ENCODE measurements at places on chromosomes 5 and 9.

GRCh38 chr9:15293804-15294316 lies 13.2 kb downstream of the TTC39B start:
- DNase-seq, result peak; percentile 46

- no peak for DNase-seq
Observed at GRCh38 chr5:134029156-134029555, 24.4 kb upstream of the VDAC1 start.

GRCh38 chr5:56011835-56012234 lies 17.1 kb upstream of the IL6ST start:
- no peak for DNase-seq

DNA sequence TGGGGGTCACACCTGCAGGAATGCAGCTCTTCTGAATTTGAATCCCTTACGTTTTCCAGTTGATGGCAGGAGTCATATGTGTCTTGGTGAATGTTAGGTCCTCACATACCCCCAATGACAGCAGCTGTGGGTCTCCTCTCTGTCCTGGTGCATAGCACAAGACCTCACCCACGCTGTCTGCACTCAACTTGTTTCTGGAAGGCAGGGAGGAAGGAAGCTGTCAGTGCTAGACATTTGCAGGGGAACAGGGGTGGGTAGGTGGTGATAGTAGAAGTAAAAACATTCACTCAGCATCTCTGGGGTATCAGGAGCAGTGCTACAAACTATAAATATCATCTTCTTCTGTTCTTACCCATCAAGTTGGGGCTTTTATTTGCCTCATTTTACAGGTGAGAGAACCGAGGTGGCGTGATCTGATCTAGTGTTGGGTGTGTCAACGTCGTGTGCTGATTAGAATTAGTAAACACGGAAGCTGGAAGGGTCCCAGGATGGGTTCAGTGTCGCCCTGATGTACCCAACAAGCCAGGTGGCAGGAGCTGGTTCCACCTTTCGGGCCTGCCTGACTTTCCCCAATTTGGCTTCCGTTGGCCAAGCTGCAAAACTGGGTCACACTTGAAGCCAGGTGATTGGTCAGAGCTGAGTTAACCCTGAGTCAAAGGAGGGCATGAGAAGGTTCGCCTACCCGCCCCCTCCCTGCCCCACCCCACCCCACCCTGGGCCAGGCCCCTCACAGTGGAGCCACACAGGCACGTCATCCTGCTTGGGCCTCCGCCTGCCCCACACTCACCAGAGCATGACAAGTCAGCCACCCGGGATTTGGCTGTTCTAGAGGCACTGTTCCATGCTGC lies 15.8 kb downstream of the ERGIC1 start:
- DNase-seq, result no peak

- no peak for DNase-seq
Observed at GRCh38 chr9:114472765-114473446, 32.4 kb downstream of the WHRN start.

- DNase-seq, result no peak
Observed at GRCh38 chr5:134637116-134637721, 4.6 kb upstream of the SAR1B start.

DNA sequence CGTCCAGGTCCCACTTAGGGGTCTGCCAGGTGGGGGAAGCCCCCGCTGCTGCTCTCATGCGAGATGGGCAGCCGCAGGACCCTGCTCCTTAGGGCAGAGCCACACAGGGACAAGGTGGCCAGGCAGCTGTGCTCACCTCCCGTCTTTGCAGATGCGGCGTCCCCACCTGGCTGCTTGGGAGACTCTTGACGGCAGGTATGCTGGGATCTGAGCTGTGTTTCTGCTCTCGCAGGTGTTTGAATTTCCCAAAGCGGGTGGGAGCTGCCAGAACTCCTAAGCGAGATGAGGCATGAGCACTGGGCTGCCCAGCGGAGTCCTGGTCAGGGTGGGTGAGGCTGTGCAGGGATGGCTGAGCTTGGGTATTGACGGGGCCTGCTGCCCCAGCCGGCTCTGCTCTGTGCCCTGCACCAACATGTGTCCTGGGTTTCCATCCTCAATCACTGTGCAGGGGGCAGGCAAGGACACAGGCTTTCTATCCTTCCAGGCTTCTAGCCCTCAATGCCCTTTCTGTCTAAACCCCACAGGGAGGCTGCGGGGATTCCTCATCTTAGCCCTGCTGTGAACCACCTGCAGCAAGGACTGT lies 151.4 kb downstream of the ICE1 start:
- DNase-seq, result no peak

- DNase-seq, result no peak
Observed at GRCh38 chr5:53397845-53398244, 82.6 kb upstream of the FST start.

DNA sequence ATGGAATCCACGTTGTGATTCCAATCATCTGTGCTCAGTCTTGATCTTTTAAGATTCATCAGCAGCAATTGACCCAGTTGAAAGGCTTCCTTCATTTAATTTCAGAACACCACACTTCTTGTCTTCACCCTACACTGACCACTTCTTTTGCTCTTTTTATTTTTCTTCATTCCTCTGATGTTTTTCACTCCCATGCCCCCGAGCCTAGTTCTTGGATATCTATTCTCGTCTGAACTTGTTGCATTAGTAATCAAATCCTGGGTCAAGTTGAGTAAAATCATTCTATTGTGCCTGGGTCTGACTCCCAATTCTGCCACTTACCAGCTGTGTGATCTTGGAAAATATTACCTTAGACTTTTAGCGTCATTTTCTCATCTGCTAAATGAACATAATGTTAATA lies 356.5 kb downstream of the CDH12 start:
- DNase-seq, result no peak

DNA sequence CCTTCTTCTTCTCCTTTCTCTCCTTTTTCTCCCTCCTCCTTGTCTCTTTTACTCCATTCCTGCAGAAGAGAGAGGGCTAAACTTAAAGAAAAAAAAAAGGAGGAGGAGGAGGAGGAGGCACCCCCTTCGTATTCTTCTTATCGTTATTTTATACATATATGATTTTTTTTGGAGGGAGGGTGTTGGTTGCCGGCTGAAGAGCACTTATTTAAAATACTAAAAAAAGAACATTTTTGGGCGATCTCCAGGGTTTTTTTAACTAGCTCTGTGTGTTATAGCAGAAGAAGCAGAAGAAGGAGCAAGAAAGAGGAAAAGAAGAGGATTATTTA lies 381 bp downstream of the NR2F1 start:
- no peak for DNase-seq

DNA sequence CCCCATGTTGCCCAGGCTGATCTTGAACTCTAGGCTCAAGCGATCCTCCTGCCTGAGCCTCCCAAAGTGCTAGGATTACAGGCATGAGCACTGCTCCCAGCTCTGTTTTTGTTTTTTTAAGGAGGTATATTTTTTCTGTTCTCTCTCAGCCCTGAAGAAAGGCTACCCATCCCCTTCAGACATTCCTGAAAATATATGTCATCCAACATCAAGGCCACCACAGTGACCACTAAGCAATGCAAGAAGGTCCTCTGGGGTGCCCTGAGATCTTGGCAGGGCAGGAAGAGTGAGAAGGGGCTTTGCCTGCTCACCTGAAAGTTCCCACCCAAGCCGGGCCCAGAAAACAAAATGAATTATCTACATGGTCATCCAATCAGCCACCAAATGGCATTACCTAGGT lies 47.8 kb upstream of the IL17B start:
- no peak for DNase-seq

- DNase-seq, result no peak
Observed at GRCh38 chr5:116370886-116371285, 203.7 kb downstream of the SEMA6A start.

DNA sequence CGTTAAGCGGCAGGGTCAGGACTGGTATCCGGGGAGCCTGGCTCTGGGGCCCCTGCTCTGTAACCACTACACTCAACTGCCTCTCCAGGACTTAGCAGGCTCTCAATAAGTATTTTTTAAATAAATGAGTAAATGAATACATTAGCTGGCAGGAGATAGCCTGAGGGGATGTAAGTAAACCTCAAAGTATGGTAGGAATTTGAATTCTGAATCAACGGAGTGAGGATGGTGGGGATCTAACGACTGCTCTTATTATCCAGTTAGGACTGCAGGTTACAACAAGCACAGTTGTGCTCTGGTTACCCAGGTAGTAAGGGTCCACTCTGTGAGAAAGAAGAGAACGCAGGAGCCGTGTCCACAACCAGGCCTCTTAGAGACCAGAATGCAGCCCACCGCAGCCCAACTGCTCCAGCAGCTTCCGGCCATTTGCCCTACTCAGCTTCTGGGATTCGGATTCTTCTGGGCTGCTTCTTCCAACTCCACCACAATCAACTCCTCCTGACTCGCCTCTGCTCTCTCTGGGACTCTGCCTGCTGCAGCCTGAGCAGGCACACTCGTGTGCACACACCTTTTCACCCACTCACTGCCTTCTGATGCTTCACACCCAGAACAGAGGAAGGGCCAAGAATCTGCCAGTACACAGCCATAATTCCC lies 52.6 kb downstream of the MED27 start:
- no peak for DNase-seq

GRCh38 chr5:173851595-173852243 lies 36.4 kb upstream of the CPEB4 start:
- no peak for DNase-seq

DNA sequence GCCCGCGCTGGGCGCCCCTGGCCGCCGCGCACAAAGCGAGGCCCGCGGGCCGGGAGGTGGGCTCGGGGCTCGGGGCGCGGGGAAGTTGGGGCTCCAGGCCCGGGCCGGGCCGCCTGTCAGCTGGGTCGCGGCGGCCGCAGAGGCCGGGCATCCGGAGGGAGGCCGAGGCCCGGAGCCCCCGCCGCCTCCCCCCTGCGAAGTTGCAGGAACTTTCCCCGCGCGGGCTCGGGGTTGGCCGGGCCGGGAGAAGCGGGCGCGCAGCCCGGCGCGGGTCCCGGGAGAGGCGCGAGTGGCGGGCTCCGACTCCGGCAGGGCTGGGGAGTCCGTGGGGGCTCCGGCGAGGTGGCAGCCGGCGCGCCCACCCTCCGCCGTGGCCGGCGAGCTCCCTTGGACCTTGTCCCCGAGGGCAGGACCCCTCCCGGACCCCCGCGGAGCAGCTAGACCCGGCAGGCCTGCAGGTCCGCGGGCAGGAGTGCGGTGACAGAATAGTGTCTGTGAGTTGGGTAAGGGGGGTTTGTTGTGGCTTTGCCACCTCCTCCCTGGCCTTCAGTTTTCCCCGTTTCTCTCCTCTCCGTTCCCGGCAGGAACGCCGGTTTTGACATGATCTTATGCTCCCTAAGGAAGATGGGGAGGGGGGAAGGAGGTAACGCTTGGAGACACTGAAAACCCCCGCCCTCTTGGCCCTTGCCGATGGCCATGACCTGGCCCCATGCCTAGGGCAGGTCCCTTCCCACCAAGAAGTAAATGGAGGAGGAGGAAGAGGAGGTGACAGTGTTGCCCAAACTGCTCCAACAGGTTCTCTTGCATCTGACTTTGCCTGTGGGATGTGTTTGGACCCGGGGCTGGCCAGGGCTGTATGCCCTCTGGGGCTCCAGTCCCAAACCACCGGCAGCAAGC lies 942 bp downstream of the PHF2 start:
- peak; percentile 26 for DNase-seq
